ENCODE measurements at places on chromosomes 4 and X.

- peak; percentile 21 for DNase-seq
These were observed 42.8 kb downstream of the IL21 start for GRCh38 chr4:122577808-122578781.

DNA sequence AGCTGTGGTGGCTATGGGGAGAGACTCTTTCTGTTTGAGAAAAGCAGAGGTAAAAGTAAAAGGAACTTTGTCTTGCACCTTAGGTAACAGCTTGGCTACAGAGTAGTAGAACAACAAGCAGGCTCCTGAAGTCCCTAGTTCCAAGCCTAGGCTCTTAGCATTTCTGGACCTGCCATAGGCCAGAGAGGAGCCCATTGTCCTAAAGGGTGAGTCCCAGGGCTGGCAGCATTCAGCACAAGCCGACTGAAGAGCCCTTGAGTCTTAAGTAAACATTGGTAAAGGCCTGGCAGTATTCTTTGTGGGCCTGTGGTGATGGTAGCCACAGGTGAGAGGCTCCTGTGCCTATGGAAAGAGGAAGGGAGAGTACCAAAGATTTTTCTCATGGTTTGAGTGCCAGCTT is 38.2 kb downstream of the CSN3 start:
- no peak for DNase-seq

GRCh38 chr4:2728806-2729532 is 27.2 kb downstream of the TNIP2 start:
- no peak for DNase-seq

GRCh38 chr4:5816101-5816500 is 76.8 kb downstream of the CRMP1 start:
- no peak for DNase-seq

GRCh38 chr4:98448908-98449307 is 187.7 kb downstream of the RAP1GDS1 start:
- no peak for DNase-seq

DNA sequence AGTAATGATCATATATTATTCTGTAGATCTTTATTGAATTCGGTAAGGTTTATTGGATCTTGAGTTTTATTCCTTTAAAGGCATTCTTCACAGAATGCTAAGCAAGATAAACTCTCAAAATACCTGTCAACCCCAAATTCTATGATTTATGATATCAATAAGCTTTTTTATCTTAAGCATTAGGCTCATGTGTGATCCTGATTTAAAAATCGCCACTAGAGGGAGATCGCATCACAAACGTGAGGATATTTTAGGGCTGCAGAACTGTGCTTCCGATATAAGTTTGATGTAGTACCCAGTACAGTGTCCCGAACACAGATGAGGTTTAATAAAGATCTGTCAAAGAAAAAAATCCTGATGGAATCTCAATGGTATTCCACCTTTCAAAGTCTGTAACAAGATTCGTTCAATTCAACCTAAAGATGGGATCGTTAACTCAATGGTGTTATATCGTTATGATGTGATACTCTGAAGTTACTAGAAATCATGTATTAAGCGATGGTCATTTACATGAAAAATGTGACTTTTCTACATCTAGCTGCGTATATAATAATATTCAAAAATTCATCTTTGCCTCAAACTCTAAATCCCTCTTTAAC is 169.0 kb downstream of the CORIN start:
- DNase-seq, result peak; percentile 35

DNA sequence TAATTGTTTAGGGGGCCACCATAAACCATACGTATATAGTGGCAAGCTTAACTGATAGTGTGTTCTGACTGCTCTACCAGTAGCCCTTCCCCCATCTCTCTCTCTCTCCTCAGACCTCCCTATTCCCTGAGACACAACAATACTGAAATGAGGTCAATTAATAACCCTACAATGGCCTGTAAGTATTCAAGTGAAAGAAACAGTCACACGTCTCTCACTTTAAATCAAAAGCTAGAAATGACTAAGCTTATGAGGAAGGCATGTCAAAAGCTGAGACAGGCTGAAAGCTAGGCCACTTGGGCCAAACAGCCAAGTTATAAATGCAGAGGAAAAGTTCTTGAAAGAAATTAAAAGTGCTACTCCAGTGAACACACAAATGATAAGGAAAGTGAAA is 78.0 kb downstream of the PRDM5 start:
- no peak for DNase-seq

DNA sequence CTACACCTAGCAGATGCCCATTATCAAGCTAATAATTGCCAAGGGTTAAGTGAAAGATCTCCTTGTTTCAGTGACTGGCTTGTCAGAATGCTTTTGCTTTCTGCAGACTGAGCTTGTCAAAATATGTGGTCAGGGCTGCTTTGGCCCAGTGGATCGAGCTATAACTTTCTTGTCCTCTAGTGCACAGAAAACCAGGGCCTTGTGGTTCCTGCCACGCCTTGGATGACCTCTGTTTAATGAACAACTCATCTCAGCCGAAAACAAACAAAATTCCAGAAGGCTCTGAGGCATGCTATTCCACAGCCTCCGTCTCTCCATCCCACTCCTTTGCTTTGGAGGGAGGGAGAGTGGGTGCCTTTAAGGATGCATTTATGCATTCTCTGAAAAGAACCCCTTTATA is 11.3 kb downstream of the EVC start:
- no peak for DNase-seq

DNA sequence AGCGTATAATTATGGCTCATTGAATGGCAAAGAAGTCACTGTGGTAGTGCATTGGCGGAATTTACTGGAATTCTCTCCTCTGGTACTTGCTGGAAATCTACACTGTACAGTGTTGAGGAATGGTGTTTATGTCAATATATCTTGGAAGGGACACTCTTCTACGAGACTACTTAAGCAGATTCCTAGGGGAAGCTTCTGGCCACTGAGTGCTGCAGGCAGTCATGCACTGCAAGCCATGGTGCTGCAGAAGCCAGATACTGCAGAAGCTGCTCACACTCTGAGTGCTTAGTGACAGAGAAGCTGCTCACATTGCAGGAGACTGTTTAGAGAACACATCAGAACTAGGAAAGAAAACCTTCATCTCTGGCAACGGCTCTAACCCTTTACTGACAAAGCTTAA is 725.0 kb downstream of the CCSER1 start:
- DNase-seq, result peak; percentile 79

GRCh38 chr4:3736806-3737205 is 29.4 kb upstream of the ADRA2C start:
- DNase-seq, result peak; percentile 90

DNA sequence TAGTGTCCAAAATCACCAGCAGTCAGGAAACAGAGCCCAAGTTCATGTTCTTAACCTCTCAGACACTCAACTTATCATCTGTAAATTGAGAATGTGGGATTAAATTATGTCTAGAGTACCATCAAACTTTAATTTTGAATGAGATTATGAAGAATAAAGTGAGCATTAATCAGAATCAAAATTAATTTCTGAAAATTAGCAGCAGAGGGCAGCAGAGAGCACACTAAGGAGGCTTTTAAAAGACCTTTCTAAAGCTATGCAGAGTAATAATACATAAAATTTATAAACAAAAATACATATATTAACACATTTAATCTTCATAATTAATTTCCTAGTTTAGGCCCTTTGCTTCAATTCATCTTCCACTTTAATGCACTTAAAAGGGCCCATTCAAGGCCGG is 7.1 kb downstream of the TASL start:
- peak; percentile 6 for DNase-seq

DNA sequence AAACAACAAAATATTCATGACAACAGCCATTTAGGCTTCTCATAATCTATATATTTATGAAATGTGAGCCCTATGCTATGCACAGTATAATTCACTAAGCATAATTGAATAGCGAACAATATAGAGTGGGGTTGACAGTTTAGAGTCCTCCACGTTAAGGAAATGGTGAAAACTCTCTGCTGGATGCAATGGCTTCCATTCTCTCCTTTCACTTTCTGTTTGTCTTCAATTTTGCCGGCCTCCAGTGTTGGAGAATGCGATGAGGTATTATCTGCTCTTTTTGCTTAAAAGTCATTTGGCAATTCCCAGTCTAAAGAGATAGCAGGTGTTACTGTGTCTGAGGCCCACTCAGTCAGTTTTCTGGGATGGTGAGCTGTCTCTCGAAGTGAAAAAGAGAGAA is 52.1 kb downstream of the NPY5R start:
- DNase-seq, result no peak

DNA sequence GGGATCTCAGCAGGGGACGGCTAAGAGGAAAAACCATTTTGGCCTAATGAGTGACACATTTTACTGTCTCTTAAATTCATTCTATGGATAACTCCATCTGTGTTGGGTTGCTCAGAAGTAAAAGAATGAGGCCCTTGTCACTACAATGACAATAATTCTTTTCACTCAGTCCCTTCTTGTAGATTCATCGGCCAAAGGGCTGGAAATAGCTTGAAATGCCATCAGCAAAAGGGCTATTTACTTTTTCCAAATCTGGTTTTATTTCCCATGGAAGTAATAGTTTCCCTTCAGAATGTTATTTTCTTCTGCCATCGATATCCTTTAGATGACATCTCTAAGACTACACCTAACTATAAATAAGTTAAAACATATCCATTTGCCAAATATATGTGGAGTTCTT is 7.4 kb downstream of the MEPE start:
- no peak for DNase-seq

DNA sequence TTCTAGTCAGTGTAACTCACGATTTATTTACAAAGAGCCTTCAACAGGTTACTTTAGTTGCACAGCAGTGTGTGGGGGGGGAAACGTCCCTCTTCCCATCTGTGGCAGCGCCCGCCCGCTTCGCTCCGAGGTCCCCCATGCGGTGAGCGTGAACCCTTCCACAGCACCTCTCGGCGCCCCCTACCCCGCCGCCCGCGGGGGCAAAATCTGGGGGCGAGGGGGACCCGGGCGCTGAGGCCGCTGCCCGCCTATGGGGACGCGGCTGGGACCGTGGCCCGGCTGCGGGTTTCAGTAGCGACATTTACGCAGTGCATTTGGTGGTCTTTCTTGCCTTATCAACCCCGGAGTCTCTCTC is 6.4 kb downstream of the NKX6-1 start:
- no peak for DNase-seq

- no peak for DNase-seq
These were observed 572.4 kb upstream of the GALNT7 start for GRCh38 chr4:172596206-172596605.

GRCh38 chr4:67871867-67872266 is 11.9 kb downstream of the TMPRSS11D start:
- DNase-seq, result peak; percentile 35

- no peak for DNase-seq
These were observed 654.3 kb upstream of the LCORL start for GRCh38 chr4:18675586-18676525.

GRCh38 chr4:122978789-122979188 is 56.4 kb upstream of the NUDT6 start:
- DNase-seq, result no peak

DNA sequence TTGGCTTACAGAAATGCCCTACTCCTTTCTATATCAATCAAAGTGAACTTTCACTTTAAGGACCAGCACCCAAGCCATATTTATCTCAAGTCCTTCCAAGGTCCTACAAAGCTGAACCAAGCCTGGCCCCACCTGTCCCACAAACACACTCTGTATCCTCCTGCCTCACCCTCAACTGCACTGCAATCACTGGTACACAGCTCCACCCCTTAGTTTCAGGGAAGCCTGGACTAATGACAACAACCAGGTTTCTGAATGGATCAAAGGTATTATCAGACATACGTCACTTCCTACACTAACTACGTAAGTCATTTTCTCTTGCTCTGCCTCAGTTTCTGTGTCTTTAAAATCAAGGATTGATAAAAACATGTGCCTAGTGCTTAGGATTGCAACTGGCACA is 205.6 kb upstream of the HS3ST1 start:
- DNase-seq, result no peak

DNA sequence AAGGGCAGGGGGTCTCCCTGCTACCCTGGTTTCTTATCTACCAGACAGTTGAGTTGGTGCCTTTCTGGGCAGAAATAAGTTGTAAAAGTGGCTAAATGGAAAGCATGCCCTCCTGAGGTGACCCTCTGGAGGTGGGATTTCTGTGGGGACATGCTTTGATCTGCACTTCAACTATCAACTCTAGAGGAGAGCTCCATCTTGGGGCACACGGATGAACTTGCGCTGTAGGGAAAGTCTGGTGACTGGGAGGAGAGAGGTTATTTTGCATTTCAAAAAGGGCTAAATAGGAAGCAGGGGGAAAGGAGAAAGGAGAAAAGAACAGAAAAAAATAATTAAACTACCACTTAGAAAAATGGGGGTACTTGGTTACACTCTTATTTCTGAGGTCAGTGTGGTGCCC is 12.7 kb upstream of the RHOXF2B start:
- no peak for DNase-seq

DNA sequence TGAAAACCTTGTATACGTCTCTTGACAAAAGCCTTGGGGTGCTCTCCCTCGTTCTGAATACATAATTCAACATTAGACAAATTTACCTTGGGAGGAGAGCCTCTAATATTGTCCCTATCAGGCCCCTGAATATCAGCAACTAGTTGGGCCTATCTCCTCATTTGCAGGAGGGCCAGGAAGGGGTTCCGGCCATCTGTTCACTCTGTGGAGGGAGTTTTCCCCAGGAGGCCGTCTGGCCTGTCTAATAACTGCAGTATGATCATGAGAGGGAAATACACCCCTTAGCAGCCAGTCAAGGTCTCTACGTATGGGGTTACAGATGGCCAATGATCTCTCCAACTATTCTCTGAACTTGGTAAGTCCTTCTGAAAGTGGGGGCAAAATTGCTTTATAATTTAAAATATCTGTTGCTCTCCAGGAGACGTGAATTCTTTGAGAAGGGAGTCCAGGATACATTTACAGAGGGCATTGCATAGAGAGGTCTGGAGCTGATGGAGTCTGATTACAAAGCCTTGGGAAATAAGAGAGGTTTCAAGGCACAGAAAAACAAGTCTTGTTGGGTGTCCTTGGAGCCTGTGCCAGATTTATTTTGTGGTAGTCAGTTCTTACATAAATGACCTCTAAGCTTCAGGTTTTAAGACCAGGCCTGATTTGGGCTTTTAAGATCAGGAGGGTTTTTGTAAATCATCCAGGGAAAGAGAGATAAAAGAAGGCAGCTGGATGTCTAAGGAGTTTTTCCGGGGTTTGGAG is 48.2 kb upstream of the UXT start:
- DNase-seq, result peak; percentile 55

GRCh38 chrX:29468911-29469494 is 746.4 kb upstream of the MAGEB2 start:
- DNase-seq, result no peak

GRCh38 chr4:146916479-146917076 is 29.1 kb downstream of the TTC29 start:
- peak; percentile 37 for DNase-seq

- no peak for DNase-seq
These were observed 377.0 kb downstream of the RPA4 start for GRCh38 chrX:97260679-97261078.

GRCh38 chr4:32962100-32962499 is 2241.9 kb downstream of the PCDH7 start:
- no peak for DNase-seq

- no peak for DNase-seq
These were observed 13.6 kb downstream of the EREG start for GRCh38 chr4:74378573-74378972.
